ENCODE measurements at places on chromosomes 16 and 17.

DNA sequence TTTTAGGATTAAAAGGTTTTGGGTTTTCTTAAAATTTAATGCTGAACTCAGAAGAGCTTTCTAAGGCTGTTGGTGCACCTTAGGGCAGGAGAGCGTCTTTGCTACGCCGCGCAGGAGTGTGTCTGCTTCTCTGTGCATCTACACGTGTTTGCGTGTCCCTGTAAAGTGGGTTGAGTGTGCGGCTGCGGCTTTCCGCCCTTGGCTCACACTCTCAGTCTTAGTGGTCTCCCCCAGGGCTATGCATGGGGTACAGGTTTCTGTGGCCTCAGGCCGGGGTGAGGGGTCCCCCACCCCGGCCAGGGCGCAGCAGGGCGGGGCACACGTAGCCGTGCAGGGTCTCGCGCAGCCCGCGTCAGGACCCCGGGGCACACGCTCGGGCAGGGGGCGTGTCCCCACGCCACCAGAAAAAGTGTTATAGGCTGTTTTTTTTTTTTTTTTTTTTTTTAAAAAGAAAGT lies 727 bp upstream of the TENT4B start:
- DNase-seq = no peak

DNA sequence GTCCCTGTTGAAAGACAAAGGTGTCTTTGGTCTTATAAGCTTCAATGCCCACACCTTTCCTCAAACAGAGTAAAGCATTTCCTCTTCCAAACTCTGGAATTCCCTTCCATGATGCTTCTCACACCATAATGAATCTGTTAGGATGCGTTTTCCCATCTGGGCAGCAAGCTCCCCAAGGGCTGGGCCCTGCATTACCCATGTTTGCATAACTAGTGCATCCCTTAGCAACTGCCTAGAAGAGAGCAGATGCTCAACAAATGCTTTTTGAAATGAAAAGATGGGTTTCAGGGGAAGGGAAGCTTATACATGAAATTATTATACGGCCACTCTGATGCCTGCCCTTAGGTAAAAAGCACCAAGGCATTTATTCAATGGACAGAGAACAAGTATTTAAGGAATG lies 124.5 kb upstream of the CCL2 start:
- no peak for DNase-seq

GRCh38 chr16:56278196-56278855 lies 87.0 kb downstream of the GNAO1 start:
- DNase-seq = no peak

GRCh38 chr16:10835281-10835931 lies 16.8 kb upstream of the TVP23A start:
- DNase-seq = no peak

- no peak for DNase-seq
Measured at GRCh38 chr17:58605470-58605869, 86.4 kb downstream of the TEX14 start.

- no peak for DNase-seq
Measured at GRCh38 chr16:52456368-52456767, 90.6 kb downstream of the TOX3 start.

GRCh38 chr16:25709213-25709612 lies 17.5 kb downstream of the HS3ST4 start:
- DNase-seq = no peak

DNA sequence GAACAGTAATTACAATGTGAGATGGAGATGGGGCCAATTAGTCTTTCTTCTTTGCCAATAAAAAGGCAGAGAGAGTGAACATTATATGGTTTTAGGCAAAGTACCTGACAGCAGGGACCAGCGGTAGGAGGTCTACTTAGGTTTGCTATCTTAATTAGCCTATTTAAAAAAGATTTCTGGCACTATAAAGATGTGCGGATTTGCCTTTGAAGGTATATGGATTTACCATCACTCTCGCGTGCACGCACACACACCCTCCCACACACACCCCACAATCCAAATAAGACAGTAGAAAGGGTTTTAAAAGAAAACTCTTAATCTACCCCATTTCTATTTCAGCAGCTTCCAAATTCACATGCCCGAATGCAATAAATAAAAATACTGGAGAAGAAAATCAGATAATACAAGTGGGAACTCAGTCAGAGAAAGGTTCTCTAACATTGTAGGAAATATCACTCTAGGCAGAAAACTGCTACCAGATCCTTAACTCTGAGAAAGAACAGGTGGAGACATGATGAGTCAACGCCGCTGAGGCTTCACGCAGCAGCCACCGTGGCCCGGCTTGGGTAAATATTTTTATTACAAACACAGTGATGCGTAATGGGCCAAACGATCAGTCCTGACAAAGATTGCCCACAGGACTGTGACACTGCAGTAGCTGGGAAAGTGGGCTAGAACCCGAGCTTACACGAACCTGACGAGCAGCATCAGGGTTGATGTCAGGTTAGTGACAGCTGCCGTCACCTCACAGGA lies 66.6 kb upstream of the AXIN2 start:
- no peak for DNase-seq

DNA sequence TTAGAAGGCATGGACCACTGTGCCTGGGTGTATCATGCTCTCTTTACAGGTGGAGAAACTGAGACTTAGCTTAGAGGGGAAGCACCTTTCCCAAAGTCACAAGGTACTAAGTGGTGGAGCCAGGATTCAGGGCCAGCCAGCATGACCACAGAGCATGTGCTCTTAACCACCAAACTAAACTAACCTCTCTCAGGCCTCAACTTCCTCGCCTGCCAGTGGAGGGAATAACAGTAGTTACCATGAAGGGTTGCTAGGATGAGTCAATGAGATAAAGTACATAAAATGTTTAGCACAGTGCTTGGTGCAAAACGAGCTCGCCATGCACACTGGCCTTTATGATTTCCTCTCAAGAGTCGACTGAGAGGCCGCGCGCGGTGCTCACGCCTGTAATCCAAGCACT lies 6.4 kb upstream of the MYO1C start:
- no peak for DNase-seq

GRCh38 chr16:89261691-89262563 lies 44.4 kb downstream of the ZNF778 start:
- no peak for DNase-seq

GRCh38 chr16:14955546-14956231 lies 18.4 kb downstream of the NPIPA1 start:
- no peak for DNase-seq

GRCh38 chr16:63945806-63946205 lies 1176.1 kb downstream of the CDH11 start:
- DNase-seq = no peak

- DNase-seq = no peak
Measured at GRCh38 chr16:82584553-82585152, 42.1 kb upstream of the CDH13 start.

DNA sequence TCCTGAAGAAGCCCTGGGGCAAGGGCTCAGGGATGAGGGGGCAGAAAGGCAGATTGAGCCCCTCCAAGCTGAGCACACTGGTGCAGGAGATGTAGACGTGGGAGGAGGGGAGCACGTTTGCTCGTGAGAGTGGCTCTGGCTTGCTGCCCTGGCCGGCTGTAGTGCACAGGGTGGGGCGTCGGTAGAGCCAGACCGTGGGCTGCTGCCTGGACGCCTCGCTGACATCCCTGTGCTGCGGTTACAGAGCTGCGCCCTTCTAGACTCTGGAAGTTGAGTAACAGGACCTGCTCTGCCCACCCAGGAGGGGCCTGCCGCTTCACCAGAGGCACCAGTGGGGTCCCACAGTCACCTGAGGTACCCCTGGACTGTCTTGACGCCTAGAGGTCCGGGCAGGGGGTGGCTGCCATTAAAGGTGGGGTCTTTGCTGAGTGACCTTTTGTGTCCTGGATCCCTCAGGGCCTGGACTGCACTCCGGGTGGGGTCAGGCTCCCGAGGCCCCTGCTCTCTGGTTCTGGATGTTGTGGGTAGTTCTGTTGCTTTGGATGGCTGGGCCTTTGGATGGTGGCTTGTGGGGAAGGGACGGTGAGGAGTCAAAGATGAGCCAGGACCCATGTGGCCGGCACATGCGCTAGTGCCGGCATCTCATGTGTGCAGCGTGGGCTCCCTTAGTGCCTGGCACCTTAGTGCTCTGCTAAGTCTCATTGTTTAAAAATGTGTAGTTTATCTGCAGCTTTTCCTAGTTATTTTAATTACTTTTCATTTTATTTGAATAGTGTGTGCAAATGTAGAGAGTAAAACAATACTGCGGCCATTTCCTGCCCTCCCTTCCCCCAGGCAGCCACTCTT lies 41.7 kb downstream of the PGS1 start:
- no peak for DNase-seq

GRCh38 chr16:4433914-4434787 lies 8.5 kb downstream of the DNAJA3 start:
- DNase-seq = no peak

DNA sequence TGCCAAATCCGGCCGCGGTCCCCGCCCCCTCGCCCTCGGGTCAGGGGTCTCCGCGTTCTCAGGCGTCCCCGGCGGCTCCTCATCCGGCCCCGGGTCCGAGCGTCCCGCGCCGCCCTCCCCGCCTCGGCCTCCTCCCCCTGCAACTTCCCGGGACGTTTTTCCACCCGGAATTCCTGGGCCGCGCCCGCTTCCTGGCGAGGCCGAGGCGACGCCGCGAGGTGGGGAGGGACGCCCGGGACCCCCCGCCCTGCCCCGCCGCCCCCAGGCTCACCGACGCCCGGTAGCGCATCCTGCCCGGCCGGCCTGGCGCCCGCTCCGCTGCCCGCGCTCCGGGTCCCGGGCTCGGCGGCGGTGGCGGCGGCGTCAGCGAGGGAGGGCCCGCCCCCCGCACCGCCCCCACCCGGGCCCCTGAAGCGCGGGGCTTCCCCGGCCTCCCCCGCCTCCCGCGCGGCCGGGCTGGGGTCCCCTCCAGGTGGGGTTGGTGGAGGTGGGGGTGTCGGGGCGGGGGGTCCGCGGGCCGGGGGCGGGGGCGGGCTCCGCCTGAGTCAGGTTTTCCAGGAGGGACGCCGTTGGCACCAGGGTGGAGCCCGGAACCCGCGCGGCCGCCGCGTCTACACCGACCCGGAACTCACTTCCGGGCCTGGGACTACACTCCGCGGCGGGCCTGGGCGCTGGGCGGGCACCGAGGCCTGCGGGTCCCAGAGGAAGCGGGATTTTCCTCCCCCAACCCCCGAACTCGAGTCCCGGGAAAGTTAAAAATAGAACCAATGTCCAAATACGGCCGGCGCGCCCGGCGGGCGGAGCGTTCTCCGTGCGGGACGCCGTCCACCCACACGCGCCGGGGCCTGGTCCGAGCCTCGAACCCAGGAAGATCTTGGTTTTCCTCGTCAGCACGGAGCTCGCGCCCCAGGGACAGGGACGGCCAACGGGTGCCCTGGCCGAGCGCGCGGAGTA lies 6.8 kb downstream of the MYO1C start:
- DNase-seq = no peak

- DNase-seq = no peak
Measured at GRCh38 chr17:4497101-4497824, 1.4 kb upstream of the SPNS2 start.

- no peak for DNase-seq
Measured at GRCh38 chr17:67074781-67075180, 30.4 kb downstream of the CACNG1 start.

DNA sequence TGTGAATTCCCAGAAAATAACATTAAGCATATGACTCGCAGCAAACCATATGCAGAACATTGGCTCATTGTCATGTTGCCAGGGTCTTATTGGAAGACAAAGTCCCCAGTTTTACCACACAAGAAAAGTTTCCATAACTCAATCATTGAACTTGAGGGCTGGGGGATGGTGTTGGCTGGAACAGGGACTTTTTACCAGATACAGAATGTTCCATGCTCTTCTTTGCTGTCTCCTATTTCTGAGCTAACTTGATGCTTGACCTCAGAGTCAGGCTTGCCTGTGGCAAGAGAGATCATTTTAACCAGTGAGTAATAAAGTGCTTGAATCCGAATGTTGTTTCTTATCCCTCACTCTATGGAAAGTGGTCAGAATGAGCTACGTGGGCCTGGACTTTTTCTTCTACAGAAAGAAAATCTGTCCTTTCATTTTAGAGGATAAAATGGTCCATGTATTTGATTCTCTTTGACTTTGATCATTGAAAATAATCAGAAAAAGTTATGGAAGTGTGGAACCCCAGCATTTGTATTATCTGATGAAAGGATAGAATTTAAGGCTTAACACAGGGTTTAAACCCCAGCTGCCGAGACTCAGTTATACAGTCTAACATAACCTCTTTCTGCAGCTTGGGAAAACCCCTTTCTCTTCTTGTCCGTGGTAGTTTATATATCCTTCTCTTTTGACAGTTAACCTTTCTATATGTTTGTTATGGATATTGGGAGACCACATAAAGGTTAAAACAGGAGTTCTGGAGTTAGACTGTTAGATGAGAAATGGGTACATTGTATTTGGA lies 67.0 kb downstream of the TUBD1 start:
- no peak for DNase-seq

DNA sequence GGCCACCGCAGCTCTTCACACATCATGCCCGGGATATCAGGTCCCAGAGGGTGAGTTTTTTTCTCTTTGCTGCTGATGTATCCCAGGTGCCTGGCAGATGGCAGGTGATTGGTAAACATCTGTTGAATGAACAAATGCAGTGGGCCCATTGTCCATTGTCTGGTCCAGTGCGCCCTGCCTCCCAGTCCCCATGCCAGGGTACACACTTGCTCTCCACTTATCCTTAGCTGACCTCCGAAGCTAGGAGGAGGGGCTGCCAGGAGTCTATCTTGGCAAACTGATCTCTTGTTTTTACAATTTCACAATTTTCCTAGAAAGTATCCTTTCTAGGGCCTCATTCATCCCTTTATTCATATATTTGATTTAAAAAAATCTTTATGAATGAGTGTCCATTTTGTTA lies 196.0 kb downstream of the RAB11FIP4 start:
- no peak for DNase-seq

DNA sequence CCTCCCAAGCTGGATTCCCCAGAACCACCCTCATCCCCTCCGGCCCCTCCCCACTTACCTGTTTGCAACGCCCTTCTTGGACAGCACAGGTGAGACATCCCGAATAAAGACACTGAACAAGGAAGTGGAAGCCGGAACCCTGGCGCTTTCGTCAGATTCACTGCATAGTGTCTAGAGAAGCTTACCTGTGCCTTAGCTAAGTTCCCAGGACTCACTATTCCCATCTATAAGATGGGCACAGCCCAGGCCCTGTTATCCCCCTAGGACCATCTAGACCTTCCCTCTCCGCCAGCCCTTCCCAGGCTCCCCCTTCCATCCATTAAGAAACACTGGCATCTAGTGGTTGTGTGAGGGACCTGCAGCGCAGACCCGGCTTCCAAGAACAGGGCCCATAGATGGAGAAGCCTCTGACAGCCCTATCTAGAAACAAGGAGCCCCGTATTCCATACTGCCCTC lies 26.9 kb upstream of the RPL38 start:
- peak; percentile 43 for DNase-seq

DNA sequence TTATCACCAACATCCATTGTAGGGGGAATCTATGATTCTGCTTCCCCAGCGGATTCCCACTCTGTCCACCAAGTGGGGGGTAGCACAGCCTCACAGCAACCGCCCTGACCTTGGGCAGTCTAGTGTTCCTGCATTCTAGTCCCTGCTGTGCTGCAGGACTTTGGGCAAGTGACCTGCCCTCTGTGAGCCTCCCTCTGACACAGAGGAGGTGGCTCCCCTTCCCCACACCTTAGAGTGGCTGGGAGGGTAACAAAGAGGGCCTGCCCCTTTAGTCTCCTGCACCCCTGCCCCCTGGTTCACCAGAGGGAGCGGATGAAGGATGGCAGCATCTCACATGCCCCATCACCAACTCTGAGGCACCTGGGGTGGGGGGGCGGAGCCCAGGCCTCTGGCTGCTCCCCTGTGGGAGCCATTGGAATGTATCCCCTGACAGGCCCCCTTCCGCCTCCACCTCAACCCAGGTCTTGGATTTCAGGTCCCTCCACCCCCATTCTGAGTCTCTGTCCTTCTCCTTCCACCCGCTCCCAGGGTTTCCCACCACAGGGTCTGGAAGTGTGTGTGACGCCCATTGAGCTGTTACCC lies 10.1 kb downstream of the GAS2L2 start:
- DNase-seq = no peak

Data from NCI-H446 treated with DMSO at 0.1 percent for 48 hours (cell line).